ENCODE measurements at places on chromosomes 4 and X.

- no peak for DNase-seq
Observed at GRCh38 chr4:83124111-83124780, 9.7 kb upstream of the PLAC8 start.

DNA sequence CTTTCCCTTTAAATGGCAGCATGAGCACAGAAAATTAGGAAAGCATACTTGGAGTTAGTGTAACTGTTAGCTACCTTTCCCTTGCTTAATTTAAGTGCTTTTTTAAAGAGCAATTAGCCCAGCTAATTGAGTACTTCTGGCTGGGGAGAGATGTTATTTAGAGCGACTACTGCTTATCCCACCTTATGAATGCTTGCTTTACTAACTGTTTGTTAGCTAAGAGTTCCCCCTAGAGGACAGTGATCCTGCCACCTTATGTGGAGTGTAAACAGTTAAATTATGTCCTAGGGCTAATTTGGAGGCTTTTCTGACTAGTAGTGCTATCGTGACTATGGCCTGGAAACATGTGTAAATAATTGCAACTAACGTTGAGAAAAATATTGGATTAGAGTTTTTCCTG, 909.4 kb downstream of the FSTL5 start:
- no peak for DNase-seq

DNA sequence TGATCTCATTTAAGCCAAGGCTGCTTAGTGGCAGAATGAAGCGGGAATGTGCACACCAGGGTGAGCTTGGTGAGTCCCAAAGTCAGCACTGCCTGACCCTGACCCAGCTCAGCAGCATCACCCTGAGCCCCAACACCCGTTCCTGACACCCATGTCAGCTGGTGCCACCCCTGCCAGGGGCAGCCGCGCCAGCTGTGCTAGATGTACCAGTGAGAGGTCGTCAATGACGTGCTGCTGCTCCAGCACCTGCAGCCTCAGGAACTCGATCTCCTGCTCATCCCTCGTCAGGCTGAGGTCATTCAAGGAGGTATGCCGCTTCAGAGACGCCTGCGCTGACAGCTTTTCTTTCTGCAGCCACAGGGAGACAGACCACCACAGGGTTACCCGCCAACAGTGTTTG, 61.7 kb upstream of the C4orf50 start:
- DNase-seq: no peak

DNA sequence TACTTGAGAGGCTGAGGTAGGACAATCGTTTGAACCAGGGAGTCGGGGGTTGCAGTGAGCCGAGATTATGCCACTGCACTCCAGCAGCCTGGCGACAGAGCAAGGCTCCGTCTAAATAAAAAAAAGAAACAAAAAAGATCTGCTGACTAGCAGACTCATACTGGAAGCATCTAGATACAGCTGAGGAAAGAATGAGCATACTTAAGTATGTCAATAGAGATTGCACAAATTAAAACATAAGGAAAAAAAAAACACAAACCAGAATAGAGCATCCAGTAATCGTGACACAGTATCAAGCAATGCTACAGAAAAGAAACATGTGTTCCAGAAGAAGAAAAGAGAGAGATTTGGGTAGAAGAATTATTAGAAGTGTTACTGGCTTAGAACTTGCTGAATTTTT, 105.5 kb upstream of the SPOCK3 start:
- no peak for DNase-seq

- no peak for DNase-seq
Observed at GRCh38 chr4:108247387-108248049, 78.8 kb upstream of the LEF1 start.

All from stimulated activated effector memory CD8-positive, alpha-beta T cell treated with anti-CD3 and anti-CD28 coated beads, Interleukin-12 subunit alpha, Interleukin-12 subunit beta, amount 100 ng/mL, for 72 hours (primary cell).